ENCODE measurements at places on chromosomes 1 and 21.

DNA sequence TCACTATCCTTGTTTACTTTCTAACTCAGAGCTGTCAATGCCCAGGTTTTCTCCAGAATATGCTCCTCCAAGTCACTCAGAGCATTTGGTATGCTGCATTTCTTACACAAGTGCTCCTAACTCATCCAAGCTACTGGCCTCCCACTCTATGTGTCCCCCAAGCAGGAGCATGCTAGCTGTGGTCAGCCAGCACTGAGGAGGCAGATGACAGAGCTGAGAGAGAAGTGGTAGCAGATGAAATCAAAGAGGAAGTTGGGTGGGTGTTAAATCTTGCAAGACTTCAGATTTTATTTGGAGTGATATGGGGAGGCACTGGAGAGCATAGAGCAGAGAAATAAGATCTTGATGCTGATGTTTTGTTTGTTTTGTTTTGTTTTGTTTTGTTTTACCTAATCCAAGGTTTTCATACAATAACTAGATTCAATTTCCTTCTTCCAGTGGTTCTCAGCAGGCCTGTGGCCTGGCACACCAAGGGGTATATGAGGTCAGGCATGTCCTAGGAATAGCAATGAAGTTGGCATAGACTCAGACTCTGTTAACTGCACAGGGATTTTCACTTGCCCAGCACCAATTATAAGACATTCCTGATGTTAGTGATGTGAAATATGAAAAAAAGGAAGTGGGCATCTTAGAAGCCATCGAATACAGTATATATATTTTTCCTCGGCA is 3.1 kb upstream of the PGBD5 start:
- DNase-seq = no peak

DNA sequence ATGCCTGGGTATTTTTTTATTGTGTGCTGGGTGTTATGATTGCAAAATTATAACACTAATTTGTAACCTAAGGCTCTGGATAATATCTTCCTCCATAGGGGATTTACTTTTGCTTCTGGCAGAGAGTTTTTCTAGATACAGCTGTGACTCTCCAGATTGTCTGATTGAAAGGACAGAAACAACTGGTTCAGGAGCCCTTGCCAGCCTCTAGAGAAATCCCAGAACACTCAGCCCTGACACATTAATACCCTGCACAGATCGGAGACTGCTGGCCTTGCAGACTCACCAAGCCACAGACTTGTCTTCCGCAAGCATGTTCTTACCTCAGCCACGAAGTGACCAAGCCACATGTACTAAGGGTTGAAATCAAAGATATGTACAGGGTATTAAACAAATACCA is 10.7 kb downstream of the C1orf146 start:
- no peak for DNase-seq

GRCh38 chr1:54298284-54299033 is 98.5 kb downstream of the MRPL37 start:
- DNase-seq = no peak

DNA sequence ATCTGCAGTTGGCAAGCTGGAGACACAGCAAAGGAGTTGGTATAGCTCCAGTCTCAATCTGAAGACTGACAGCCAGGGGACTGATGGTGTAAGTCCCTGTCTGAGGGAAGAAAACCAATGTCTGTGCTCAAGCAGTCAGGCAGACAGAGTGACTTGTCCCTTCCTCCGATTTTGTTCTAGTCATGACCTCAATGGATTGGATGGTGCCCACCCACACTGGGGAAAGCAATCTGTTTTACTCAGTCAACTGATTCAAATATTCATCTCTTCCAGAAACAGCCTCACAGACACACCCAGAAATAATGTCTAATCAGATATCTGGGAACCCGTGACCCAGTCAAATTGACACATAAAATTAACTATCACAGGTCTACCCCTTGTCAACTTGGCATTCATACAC is 11.9 kb upstream of the MRPL39 start:
- DNase-seq = no peak

GRCh38 chr1:39509360-39510009 is 18.0 kb downstream of the BMP8A start:
- no peak for DNase-seq

DNA sequence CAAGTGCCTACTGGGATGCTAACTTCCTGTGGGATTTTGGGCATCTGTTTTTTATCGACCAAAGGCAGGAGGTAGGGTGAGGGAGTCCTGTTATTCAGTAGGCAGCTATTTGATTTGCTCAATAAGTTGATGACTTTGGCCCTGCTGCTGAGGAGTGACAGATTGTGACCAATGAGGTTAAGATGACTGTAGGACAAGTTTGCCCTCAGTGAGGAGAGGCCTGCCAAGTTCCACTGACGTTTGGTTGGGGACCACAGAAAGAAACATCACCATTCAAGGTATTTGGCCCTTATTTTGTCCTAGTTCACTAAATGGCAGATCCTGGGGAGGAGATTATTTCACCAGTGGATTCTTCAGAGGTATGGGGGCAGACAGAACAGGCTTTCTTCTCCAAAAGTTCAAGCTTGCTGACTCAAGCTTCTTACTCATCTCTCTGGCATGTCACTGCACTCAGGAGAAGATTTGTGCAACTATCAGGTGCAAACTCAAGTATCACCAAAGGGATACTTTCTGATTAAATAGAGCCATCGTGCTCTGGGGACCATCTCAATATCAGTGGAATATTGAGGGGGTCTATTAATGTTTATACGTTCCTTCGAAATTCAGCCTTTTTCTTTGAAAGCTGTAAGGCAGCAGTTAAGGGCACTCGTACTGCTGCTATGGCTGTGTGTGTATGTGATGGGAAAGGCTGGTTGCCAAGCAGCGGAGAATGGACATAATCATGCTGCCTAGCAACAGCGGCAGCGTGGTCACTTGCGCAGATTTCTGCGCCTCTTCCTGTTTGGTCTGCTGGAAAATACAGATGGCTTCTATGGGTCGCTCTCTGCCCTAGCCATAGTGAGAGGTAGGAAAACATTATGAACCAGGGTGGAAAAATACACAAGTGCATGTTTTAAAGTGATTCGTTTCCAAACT is 78.7 kb downstream of the PBX1 start:
- no peak for DNase-seq
